NCI-H510A (cell line): ENCODE measurements at places on chromosomes 5 and 9.

DNA sequence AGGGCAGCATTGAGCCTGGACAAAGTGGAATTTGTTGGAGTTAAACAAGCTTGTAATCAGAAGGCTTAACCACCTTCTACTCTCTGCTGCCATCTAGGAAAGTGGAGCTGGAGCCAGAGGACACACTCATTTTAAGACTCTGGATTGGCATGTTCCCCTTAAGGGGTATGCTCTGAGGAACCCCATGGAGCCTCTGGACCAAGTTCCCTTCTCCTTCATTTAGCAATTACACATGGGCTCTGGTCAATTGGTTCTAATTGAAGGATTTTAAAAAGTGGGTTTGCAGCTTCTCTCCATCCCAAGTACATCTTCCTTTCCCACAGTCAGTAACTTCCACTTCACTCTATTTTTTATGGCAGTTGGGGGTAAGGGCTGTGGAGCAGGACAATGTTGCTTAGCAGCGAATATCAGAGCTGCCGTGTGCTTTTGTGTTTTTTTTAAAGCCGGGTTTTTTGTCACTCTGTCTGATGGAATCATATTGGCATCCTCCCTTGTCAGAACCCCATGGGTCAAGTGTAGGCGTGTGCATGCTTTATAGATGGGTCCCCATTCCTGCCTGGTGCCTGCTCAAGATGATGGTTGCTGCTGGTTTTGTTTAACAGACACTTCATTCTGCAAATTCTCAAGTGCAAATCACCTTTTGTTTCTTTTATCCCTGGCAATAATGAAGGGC lies 330.7 kb upstream of the ADAMTSL1 start:
- DNase-seq: no peak

- DNase-seq: no peak
Measured at GRCh38 chr9:135328485-135329417, 150.8 kb upstream of the PPP1R26 start.

GRCh38 chr9:93122721-93123221 lies 11.3 kb downstream of the NINJ1 start:
- DNase-seq: no peak

DNA sequence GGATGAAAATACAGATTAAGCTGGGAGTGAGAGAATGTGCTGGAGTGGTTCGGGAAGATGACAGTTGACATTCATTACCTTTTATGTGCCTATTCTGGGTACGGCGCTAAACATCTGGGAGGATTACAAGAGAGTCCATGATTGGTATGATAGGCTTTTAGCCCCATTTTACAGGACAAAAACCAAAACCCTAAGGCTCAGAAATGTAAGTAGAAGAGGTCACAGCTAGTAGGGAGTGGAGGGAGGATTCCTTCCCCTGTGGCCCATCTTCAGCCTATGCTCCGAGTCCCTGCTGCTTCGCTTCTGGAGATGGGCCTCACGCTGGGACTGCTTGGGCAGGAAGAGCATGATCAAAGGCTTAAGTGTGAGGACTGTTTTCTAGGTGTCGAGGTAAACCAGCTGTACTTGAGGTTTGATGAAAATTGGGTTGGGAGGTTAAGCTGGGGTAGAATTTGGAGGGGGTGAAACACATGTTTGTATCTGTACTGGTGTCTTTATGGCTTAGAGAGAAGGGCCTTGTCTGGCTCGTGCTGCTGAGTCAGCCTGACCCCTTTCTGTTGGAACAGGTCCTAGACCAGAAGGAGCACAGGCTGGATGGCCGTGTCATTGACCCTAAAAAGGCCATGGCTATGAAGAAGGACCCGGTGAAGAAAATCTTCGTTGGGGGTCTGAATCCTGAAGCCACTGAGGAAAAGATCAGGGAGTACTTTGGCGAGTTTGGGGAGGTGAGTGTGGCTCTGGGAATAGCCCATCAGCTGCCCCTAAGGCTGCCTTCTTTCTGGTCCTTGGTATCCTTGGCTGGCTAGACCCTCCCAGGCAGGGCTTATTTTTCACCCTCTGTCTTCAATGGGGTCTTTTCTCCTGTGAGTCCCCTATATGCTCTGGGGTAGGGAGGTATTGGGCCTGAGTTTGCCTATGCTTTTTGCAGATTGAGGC lies 2.1 kb downstream of the HNRNPAB start:
- no peak for DNase-seq

DNA sequence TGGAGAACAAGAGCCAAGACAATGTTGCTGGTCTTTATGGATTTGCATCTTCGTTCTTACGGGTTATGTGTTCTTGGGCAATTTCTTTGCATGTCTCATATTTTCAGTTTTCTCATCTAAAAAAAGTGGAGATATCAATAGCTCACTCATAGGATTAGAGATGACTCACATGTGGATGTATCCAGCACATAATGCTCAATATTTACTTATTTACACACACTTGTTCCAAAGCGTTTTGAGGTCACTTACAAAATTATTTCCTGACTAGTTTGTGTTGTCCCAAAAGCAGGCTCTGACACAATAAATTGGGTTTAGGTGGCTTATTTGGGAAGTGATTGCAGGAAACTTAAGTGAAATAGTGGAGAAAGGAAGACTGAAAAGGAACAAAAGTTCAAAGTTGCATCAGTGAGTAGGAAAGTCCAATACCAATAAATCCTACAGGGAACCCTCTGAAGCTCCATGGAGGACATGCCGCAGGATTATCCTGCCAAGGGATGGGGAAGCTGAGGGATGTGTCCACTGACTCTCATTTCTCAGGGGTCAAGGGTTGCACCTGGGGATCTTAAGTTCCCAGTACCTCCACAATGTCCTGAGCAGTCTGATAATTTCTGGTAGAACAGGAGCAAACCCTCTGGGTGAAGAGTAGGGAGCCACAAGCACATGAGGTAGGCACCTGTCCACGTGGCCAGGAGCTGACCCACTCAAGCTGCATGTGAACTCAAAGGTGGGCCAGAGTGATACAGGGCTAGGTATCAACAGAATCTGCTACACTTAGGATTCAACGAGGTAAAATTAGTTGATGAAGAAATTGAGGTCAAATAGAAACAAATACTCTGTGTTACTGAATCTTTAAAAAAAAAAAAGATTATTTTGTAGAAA lies 37.4 kb upstream of the SLC44A1 start:
- no peak for DNase-seq

DNA sequence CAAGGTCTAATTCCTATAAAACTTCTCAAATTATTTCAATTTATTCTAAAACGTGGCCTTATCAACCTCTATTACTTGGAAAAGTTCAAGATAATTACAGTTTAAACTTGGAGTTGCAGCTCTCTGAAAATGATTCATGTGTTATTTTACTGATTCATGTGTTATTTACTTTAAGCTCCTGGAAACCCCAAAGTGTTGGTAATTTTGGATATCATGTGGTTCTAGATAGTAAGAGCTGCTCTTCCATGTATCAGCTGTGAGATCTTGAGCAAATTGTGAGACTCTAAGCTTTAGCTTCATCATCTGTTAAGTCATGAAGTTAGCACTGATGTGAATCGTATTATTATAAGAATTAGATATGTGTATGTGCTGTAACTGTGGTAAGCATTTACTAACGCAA lies 749.2 kb downstream of the TLE4 start:
- no peak for DNase-seq

GRCh38 chr5:172747471-172747870 lies 23.5 kb downstream of the DUSP1 start:
- DNase-seq: no peak

DNA sequence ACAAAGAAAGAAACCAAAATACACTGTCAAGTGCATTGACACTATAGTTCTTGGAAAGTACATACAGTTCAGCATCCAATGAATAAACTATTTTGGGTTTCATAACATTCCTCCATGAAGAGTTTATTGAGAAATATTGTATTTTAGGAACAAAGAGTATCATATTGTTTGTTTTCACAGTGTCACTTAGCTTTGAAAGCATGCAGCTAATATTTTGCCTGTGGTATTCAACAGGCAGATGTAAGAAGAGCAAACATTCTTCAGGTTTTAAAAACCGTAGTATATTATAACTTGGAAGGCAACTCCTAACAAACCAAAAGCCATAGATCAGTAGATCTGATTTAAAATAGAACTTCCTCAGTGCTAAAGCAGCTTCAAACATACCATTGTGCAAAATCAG lies 4.5 kb downstream of the PRELID2 start:
- DNase-seq: no peak

DNA sequence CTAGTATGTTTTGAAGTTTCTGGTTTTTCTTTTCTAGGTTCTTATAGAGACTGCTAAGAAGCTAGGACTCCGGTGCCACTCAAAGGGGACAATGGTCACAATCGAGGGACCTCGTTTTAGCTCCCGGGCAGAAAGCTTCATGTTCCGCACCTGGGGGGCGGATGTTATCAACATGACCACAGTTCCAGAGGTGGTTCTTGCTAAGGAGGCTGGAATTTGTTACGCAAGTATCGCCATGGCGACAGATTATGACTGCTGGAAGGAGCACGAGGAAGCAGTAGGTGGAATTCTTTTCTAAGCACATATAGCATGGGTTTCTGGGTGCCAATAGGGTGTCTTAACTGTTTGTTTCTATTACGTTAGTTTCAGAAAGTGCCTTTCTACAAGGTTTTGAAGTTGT lies 52.2 kb downstream of the MTAP start:
- no peak for DNase-seq

DNA sequence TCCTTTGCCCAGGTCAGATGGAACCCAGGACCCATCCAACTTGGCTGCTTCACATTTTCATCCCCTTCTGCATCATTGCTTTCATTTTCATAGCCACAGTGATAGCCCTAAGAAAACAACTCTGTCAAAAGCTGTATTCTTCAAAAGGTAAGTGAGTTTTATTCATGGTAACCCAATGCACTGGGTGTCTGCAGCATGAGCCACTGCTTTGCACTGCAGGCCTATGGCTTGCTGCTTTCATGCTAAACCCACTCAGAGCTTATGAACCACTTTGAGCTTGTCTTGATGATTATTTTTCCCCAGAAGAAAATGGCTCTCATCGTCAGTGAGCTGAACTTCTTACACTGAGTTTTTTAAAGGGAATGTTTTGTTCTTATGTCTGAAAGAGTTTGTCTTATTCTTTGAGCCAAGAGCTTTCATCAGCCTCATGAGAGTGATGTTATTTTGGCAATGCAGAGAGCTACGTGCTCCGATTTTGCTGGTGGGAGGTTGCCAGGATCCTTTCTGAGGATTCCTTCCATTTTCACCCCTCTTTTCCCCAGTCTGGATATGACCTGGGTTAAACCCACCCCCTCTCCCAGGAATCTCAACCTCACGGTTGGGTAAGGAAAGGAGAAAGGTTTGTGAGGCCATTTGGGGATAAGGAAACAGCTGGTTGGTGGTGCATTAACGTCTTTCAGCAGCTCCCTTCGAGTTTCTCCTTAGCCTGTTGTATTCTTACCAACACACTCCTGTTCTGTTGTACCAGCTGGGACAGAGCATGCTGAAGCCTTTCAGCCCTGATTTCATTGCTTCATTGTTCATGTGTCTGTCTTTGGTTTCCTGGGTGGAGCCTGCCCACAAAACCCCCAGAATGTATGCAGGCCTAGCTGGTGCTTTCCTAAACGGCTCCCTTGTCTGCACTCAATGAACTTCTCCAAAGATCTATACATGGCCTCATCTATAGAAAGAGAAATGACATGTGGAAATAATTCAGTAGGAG lies 47.6 kb downstream of the PDCD1LG2 start:
- no peak for DNase-seq

DNA sequence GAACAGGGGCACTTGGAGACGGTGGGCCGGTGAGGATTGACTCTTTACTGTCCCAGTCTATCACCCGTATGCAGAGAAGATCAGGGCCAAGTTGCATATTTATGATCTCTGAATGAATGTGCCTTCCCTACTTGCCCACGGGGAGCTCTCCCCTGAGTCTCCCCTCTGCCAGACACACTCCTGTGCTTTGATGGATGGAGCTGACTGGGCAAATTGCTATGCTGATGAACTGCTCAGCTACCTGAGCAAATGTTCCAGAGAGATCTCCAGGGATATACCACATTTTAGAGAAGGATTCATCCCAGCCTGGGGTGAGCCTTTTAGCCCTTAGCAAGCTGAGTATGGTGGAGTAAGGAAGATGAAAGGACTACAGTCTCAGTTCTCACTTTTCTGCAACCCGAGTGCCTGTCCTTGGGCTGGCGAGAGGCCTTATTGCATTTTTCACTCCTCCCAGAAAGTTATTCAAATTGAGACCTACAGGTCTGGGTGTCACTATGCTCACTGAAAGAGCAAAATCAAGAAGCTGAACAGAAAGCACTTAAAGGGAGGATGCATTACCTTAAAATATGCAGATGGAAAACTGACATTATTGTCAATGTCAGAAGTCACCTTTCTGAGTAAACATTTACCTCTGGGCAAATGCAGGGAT lies 526.7 kb upstream of the WWC1 start:
- DNase-seq: no peak

DNA sequence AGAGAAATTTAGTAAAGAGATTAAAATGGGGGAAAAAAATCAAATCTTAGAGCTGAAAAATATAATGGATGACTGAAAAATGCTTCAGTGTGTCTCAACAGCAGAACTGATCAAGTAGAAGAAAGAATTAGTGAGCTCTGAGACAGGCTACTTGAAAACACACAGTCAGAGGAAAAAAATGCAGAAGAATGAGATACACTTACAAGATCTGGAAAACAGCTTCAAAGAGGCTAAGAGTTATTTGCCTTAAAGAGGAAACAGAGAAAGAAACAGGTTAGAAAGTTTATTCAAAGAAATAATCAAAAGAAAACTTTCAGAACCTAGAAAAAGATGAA lies 70.5 kb upstream of the OR2K2 start:
- no peak for DNase-seq

DNA sequence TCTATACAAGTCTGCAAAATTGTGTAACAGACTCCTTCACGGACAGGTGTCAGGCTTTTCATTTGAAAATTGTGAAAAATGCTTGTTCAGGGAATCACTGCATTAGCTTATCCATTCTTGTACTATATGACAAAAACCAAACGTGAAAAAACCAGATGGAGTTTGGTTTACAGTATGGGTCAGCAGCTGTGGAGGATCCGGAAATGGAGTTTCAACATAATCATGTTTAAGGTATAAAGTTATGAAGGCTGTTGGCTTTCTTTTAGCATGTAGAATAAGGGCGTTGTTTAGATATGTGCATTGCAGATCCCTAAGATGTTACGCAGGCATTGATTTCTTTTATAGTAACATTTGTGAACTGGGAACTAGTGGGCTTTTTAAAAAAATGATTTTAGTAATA lies 123.8 kb downstream of the GDNF start:
- no peak for DNase-seq

DNA sequence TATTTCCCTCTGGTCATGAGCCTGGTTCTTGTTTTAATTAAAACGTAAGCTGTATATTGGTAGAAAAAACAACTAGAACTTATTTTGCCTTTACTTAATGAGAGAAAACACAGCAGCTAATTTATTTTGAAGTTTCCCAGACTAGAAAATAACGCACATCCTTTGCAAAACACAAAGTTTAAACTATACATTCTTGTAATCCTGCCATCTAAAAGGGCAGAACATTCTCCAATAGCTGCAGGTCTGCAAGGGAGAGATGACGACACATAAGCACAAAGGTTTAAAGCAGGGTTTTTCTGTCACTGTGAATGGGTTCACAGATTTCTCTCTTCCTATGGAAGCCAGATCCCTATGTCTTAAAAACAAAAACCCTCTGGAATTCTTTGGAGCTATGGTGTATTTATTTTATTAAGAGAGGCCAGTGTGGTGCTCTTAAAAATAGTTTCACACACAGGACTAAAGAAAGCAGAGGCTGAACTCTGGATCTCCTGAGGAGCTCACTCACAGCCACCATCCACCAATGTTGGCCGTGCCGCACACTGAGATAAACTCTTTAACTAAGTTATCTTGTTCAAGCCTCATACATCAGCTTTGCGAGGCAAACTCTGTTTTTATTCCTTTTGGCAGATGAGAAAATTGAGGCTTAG lies 82.4 kb downstream of the SNCAIP start:
- DNase-seq: no peak
